ENCODE measurements at places on chromosomes 2 and 18.

DNA sequence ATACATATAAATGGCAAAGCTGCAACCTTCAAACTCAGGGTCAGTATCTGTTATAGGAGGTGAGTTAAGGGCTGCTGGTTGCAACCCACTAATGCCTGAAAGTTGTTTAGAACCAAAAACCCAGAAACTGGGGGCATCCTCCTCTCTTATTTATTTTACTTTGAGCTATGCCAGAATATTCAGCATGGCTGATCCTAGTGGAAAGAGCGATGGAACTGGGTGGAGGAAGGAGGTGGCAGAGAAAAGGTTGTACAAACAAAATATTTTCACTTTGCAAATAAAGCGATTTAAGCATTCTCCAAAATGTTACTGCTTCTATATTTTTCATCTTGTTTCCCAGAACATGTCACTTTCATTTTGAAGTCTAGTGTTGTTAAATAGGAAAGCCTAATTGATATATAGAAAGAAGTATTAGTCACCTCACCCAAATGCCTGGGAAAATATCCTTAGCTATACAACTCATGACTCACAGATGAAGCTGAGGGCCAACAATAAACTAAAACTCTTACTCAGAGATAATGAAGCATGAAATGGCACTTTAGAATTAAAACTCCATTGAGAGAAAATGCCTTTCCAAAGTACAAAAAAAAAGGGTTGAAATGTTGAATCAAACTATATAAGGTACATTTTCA, 251.4 kb upstream of the UBE2E3 start:
- no peak for DNase-seq
- no peaks in the 10 kb centered on the region for H3K27me3 ChIP-seq
- no peak overlapping the region for H3K27ac ChIP-seq
- no peak overlapping the region for H3K4me3 ChIP-seq

GRCh38 chr18:38402509-38402908, 836.9 kb upstream of the CELF4 start:
- no peaks in the 10 kb centered on the region for H3K4me1 ChIP-seq
- no peak for DNase-seq
- no peaks in the 10 kb centered on the region for H3K27me3 ChIP-seq
- no peaks in the 10 kb centered on the region for H3K36me3 ChIP-seq
- no peak overlapping the region for H3K27ac ChIP-seq
- H3K4me3 ChIP-seq = no peak overlapping the region

GRCh38 chr2:161233858-161234431, 73.7 kb downstream of the TANK start:
- no peak overlapping the region for H3K27ac ChIP-seq
- DNase-seq = no peak
- H3K4me1 ChIP-seq = no peaks in the 10 kb centered on the region

DNA sequence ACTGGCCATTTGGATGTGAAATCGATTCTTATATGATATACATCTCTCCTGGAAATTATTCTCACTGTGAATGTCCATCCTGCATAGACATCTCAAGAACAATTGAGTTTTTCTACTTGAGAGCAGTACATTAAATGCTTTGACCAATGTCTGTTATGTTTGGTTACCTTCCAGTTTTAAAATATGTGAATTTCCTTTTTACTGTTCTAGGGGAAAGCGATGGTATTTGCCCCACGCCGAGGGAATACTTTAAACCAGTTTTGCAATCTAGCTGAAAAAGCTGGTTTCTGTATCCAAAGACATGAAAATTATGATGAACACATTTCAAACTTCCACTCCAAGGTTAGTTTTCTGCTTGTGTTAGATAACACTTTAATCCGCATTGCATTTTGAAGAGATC, 175.3 kb upstream of the SIX3 start:
- H3K4me3 ChIP-seq = no peak overlapping the region
- no peaks in the 10 kb centered on the region for H3K36me3 ChIP-seq
- H3K27me3 ChIP-seq = no peaks in the 10 kb centered on the region
- H3K27ac ChIP-seq = no peak overlapping the region
- no peaks in the 10 kb centered on the region for H3K4me1 ChIP-seq

All from ascending aorta (tissue), 2 donors.